ENCODE measurements at places on chromosomes 11 and 22.

DNA sequence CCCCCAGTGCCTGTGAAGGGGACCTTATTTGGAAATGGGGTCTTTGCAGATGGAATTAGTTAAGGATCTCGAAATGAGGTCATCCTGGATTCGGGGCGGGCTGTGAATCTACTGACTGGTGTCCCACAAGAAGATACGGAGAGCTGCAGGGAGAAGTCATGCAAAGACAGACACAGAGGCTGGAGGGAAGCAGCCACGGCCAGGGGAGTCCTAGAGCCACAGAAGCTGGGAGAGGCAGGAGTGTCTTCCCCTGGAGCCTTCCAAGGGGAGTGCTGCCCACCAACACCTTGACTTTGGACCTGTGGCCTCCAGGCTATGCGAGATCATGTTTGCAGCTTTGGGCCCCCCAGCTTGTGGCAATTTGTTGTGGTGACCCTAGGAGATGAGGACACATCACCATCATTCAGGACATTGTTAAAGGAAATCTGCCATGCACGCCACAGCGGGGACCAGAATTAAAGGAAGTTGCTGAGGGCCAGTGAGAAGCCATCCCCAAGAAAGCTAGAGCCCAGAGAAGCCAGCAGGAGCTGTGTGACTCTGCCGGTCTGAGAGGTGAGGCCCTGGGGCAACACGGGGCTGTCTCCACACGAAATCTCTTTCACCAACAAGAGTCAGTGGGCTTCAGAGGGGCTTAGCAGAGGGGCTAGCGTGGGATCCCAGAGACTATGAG lies 434.7 kb downstream of the BRD1 start:
- no peak for DNase-seq

DNA sequence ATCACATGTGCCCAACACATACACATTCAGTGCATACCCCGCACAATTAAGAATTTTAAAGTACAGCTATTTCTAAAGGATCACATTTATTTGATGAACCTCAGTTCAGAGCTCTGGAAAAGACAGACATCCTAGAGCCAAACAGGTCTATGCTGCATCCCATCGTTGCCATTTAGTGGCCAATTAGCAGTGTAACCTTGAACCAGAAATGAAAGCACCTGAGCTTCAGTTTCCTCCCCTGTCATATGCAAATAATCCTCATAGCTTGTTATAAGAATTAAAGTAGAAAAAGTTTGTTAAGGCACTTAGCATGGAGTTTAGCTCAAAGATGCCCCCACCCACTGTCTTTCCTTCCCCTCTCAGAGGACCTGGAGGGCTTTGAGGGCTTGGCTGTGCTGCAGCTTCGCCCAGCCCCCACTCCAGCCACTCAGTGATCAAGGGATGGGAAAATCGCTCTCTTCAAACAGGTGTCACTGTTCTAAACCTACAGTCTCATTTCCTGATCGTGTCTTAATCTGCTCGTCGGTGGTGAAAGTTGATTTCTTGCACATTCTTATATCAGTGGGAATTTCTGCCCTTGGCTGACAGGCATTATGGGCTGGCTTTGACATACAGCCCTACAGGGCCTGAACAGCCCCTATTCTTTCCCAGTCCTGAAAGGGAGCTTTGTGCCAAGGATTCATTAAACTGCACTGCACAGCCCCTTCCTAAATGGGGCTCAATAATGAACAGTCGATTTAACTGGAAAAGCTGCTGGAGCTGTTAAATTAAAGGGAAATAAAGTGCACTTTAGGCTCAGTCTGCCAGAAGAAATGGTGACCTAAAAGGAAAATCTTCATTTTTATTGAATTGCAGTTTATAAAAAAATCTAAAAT lies 23.3 kb upstream of the FAM181B start:
- no peak for DNase-seq

- DNase-seq: no peak
Measured at GRCh38 chr11:91997226-91997625, 227.4 kb upstream of the FAT3 start.

GRCh38 chr11:76880314-76880713 lies 19.6 kb downstream of the ACER3 start:
- DNase-seq: no peak

GRCh38 chr11:22151649-22152197 lies 41.2 kb upstream of the ANO5 start:
- no peak for DNase-seq

All from stromal cell of bone marrow (primary cell).